ENCODE measurements at places on chromosomes 7 and 10. TPM values are rescaled to one million over a fixed set of nuclear protein-coding genes. Genes with fewer than 3 reads are reported as not detected.
A peak's percentile ranks its signal among the peaks of the same experiment; 100 is the strongest.

Gene CALML3
- total RNA-seq: not detected

Gene MYOZ1
- total RNA-seq: 5.2 TPM

GRCh38 chr7:100965045-100965722 is 4.2 kb upstream of the MUC12 start:
- no peaks in the 10 kb centered on the region for H3K36me3 ChIP-seq
- no peak overlapping the region for H3K27ac ChIP-seq
- DNase-seq: no peak
- peaks cover 12% of the 10 kb centered on the region for H3K4me1 ChIP-seq
- H3K27me3 ChIP-seq: peaks cover 75% of the 10 kb centered on the region

- no peak for DNase-seq
- H3K27ac ChIP-seq: no peak overlapping the region
- H3K36me3 ChIP-seq: no peaks in the 10 kb centered on the region
- no peaks in the 10 kb centered on the region for H3K27me3 ChIP-seq
- peaks cover 14% of the 10 kb centered on the region for H3K4me1 ChIP-seq
These were observed 142.3 kb downstream of the KAT6B start for GRCh38 chr10:74968667-74969061.

DNA sequence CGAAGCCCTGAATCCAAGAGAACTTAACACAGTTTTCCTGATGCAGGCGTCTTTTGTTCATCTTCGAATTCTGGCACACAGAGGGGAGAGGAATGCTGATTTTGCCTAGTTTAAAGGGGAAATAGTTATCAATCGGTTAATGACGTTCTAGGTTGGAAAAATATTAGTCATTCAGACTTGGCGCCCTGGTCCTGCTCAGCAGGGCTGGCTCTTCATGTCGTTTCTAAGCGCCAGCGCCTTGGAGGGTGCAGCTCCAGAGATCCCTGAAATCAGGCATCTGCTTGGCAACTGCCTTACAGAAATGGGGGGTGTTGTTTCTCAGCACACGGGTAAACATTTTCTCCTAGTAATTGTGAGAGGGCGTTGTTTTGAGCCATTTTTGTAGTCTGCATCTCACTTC is 1.3 kb upstream of the PRTFDC1 start:
- H3K36me3 ChIP-seq: no peaks in the 10 kb centered on the region
- H3K4me1 ChIP-seq: peaks cover 16% of the 10 kb centered on the region
- DNase-seq: no peak
- peak overlapping the region; percentile 66 for H3K4me3 ChIP-seq

DNA sequence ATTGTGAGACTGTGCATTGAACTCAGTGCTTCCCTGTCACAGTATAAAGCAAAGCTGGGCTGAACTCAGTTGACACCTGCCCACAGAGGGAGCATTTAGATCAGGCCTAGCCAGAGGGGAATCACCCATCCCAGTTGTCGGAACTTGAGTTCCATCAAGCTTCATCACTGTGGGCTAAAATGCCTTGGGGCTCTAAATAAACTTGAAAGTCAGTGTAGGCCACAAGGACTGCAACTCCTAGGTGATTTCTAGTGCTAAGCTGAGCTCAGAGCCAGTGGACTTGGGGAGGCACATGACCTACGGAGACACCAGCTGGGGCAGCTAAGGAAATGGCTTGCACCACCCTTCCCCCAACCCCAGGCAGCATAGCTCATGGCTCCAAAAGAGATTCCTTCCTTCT is 7.7 kb upstream of the ABCB4 start:
- H3K27me3 ChIP-seq: peaks cover 5% of the 10 kb centered on the region
- no peak overlapping the region for H3K27ac ChIP-seq
- H3K4me3 ChIP-seq: no peak overlapping the region
- no peaks in the 10 kb centered on the region for H3K36me3 ChIP-seq
- no peak for DNase-seq
- no peaks in the 10 kb centered on the region for H3K4me1 ChIP-seq

DNA sequence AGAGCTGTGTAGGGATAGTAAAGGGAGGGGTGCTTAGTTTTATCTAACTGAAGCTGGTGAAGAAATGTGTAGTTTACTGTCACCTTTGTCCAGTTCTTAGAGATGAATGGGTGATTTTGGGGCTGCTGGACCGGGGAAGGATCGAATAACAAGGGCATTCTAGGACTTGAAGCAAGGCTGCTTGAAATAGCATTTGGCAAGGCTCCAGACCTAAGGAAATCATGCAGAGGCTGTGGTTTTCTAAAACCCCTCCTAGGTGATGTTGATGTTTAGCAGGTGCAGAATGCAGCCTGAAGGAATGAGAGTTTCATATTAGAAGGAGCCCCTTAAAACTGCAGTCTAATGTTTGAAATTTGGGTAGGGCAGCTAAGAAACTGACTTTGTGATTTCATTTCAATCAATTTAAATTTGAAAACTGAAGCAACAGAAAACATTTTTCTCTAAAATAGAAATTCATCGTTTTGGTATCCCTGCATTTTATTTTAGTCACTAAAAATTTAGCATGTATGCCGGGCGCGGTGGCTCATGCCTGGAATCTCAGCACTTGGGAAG is 68.5 kb downstream of the TET1 start:
- no peak overlapping the region for H3K27ac ChIP-seq
- DNase-seq: no peak
- no peaks in the 10 kb centered on the region for H3K4me1 ChIP-seq
- no peaks in the 10 kb centered on the region for H3K27me3 ChIP-seq

Measured in upper lobe of right lung (tissue), 1 donor.